HT-29 (cell line): ENCODE measurements at places on chromosomes 7 and 10.
A peak's percentile ranks its signal among the peaks of the same experiment; 100 is the strongest.

- no peak for DNase-seq
These were observed 79.2 kb downstream of the RBM20 start for GRCh38 chr10:110723224-110723891.

DNA sequence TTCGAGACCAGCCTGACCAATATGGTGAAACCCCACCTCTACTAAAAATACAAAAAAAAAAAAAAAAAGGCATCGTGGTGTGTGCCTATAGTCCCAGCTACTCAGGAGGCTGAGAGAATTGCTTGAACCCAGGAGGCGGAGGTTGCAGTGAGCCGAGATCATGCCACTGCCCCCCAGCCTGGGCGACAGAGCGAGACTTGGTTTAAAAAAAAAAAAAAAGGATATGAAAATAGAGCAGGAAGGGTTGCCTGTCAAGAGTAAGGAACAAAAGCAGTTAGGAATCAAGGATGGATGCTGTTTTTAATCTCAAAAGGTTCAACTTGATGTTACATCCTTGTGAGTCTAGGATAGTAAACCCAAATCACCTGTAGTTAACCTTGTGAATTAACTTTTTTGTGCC lies 11.8 kb upstream of the ASCC1 start:
- DNase-seq = no peak

DNA sequence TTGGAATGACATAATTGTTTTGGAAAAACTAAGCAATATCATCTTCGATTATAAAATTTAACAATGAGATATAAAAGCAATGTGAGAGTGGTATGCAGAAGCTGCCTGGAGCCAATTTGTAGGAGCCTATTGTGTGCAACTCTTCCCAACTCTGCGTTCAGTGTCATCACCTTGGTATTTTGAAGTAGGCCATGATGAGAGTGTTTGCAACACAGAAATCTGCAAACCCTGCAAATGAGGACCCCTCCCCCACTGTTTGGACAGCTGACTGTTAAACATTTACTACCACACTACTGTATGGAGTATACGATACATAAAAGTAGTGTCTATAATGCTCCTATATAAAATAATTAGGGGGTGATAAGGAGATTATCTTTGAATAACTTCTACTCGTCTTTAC lies 531.3 kb downstream of the ATRNL1 start:
- no peak for DNase-seq

DNA sequence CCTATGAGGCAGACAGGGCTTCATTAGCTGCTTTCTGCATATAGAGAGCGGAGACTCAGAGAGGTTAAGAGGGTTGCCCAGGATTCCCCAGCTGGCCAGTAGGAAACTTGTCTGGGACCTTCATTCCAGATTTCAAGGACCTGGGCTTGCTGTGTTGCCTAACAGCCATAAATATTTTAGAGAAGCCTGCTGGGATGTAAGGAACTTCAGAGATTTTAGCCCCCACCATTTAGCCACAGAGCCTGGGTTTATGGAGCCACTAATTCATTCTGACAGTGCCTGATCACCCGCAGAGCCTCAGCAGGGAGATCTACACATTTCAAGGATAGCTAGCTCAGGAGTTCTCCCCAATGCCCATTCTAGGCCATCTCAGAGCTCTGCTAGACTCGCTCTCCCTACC lies 56.6 kb upstream of the TRUB1 start:
- no peak for DNase-seq

DNA sequence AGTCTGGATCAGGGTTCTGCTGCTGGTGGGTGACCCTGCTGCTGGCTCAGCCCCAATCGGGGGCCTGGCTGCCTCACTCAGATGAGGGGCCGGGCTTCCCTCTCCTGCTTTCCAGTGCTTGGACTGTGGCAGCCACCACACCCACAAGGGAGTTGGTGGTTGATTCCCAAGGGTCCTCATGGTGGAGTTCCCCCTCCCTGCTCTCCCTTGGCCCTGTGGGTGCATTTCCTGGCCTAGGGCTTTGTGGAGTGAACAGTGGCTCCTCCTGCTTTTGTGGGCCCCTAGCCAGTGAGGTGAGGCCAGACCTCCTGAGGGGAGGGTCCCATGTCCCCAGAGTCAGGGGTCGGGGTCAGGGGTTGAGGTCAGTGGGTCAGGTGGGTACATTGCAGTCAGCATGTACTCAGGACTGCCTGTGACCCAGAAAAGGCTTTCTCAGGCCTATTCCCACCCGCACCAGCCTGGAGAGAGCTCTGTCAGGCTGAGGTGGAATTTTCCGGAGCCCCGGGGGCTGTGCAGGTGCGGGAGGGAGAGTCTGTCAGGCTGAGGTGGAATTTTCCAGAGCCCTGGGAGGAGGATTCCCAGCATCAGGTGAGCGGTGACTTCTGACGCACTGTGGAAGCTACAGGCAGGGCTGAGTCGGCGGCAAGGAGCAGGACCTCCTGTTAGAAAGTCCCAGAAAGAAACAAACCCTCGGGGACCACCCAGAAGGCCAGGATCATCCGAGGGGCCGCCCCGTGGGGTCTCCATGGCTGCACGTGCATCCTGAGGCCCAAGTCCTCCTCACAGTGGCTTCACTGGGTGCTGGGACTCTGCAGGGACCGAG lies 94.4 kb upstream of the INSIG1 start:
- DNase-seq = no peak

DNA sequence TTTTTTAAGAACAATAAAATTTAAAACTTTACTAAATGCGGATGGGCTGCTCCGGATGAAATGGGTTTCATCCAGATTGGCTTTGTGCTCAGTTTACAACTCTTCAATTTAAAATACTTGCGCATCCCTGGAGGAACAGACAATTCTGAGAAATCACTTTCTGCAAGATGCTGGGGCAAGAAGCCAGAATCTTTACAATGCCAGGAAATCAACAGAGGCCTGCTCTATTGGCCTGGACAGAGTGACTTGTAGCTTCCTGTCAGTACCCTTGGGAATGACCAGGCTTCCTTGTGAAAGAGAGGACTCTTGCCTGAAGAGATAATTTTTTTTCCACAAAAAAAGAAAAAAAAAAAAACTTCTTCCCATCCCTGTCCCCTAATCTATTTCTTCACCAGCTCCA lies 3.9 kb upstream of the FAM13C start:
- DNase-seq = no peak

DNA sequence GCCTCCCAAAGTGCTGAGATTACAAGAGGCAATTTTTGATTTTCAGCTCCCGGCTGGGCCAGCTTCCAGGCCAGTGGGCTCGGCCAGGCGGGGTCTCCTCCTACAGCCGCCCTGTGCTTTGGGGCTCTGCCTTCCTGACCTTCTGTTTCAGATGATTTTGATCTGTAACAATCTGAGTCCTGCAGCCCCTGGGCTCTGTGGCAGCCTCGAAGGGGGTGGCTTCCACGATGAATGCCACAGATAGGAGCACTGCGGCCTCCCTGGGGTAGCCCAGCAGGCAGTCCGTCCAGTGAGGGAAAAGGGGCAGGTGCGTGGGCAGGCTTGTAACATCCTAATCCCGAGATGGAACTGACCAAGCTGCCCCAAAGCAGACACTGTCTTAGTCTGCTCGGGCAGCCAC lies 177.5 kb downstream of the DNAJB6 start:
- no peak for DNase-seq

GRCh38 chr7:2838873-2839578 lies 5.1 kb downstream of the GNA12 start:
- no peak for DNase-seq

DNA sequence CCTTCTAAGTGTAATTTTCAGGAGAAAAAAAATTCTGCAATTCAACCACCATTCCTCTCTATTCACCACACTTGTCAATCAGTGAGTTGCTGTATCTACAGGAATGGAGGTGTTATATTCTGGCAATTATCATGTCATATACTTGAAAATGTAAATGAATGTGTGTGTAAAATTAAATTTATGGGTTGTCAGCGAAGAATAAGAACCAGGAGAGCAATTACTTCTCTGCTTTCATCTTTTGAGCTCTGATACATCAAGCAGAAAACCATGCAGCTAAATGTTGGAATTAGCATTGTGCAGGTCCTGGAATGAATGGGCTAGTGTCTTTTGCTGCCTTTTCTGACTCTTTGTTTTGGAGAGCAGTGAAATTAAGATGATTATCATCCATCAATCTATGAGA lies 207.6 kb downstream of the FOXP2 start:
- DNase-seq = no peak

DNA sequence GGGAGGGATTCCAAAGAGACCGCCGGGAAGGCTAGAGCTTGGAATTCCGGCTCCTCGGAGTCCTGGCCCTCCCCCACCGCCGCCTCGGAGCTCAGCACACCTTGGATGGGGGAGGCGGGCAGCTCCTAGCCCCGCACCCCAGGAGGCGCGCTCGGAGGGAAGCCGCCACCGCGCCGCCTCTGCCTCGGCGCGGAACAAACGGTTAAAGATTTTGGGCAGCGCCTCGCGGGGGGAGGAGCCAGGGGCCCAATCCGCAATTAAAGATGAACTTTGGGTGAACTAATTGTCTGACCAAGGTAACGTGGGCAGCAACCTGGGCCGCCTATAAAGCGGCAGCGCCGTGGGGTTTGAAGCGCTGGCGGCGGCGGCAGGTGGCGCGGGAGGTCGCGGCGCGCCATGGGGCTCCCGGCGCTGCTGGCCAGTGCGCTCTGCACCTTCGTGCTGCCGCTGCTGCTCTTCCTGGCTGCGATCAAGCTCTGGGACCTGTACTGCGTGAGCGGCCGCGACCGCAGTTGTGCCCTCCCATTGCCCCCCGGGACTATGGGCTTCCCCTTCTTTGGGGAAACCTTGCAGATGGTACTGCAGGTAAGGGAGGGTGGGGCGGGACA lies at the start of gene CYP26A1:
TSS of gene CYP26A1 (plus strand) at position 355 of the 608 bp plus-strand sequence. CDS start at position 397, 42 bp downstream.
- DNase-seq = peak; percentile 21

DNA sequence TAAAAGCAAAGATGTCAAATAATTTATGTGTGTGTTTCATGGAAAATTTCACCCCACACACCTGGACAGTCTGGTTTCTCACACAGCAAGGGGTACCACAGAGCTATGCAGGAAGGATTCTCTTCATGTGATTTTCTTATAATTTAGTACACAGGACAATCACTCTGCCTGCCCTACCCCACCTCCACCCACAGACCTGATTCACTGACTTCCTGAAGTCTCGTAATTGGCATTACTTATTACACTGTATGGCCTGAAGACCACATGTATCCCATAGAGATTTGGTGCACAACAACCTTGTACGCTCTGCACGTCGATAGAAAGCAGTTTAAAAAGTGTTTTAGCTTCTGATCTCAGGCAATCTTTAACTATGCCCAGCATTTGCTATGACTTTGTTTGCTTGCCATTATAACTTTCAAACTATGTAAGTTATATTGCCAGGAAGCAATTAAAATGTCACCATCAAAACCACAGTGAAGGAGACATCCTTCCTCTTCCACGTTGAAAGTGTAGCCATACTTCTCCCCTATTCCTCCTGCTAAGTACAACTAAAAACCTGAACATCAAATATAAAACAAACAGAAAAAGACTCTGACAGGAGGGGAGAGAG lies 279.4 kb upstream of the IMMP2L start:
- peak; percentile 6 for DNase-seq

- no peak for DNase-seq
These were observed 675.0 kb upstream of the ANKRD30A start for GRCh38 chr10:36450380-36450779.
